ENCODE measurements at places on chromosomes 16 and 17. TPM values are rescaled to one million over a fixed set of nuclear protein-coding genes. Genes with fewer than 3 reads are reported as not detected.
A peak's percentile ranks its signal among the peaks of the same experiment; 100 is the strongest.

DNA sequence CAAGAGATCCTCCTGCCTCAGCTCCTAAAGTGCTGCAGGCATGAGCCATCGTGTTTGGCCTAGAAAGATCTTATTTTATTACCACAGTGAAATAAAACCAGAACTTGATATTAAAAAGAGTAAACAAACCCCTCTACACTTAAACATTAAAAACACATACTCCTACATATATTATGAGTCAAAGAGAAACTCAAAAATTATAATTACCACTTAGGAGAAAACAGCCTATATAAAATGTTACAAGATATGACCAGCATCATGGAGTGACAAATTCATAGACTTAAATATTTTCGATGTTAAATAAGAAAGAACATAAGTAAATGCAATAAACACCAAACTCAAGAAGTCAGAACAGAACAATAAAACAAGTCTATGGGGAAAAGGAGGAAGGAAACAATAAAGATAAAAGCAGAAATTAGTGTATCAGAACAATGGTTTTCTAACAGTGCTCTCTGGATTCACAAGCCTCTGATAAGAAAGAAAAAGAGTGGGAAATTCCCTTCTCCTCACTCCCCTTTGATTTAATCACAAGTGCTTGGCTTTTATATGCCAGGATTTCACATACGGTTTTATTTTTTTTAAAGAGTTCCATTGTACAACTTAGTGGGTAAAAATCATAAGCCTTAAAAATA is 23.0 kb downstream of the SKAP1 start:
- DNase-seq: no peak

DNA sequence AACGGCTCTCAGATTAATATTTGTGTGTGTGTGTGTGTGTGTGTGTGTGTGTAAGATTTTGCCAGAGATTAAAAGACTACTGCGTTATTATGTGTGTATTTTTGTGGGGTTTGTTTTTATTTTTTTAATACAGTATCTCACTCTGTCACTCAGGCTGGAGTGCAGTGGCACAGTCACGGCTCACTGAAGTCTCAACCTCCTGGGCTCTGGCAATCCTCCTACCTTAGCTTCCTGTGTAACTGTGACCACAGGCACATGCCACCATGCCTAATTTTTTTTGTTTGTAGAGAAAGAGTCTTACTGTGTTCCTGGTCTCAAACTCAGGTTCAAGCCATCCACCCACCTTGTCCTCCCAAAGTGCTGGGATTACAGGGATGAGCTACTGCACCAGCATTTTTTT is 87.2 kb downstream of the CYB561 start:
- DNase-seq: no peak

- no peak for DNase-seq
Measured at GRCh38 chr16:75207831-75208230, 870 bp upstream of the CTRB2 start.

- no peak for DNase-seq
Measured at GRCh38 chr16:3144321-3144983, 9.6 kb downstream of the ZNF213 start.

DNA sequence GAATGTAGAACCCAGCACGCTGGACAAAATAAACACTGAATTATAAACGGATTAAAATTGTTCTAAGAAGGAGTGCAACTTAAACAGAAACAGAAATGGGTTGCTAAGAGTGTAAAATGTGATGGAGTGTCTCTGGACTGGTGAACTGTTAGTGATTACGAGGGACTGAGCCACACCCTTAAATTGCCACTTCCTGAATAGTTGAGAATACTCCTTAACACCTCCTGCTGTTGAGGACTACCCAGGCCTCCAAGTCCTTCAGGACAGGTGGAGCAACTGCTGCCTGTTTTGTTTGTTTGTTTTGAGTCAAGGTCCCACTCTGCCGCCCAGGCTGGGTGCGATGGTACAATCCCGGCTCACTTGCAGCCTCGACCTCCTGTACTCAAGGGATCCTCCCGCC is 25.8 kb upstream of the IRF8 start:
- DNase-seq: no peak

DNA sequence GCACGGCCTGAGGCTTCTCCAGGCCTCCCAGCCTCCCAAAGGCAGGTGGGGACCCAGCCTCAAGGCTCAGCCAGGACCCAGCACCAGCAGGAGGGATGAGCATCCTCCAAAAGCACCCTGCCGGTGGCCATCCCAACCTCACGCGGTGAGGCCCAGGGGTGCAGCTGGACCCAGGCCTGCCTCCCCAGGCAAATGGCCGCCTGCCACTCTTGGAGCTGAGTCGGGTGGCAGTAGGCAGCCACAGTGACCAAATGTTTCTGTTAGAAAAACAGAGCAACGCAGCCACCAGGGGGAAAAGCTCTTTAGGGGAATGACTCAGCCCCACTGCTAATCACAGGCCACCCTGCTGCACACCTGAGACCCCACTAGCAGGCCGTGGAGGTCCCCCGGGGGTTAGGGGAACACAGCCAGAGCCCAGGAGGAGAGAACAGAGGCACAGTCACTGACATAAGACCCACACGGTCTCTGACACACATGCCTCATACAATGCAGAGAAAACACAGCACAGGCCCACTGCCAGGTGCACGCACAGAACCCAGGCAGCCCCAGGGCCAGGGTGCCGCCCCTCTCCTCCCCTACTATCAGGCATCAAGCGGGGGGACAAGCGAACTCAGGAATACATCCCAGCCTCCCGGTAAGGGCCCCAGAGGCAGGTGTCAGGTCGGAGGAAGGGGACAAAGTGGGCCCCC is 12.4 kb downstream of the BCAR1 start:
- peak; percentile 79 for DNase-seq

- no peak for DNase-seq
Measured at GRCh38 chr17:72705905-72706395, 386.5 kb downstream of the SLC39A11 start.

DNA sequence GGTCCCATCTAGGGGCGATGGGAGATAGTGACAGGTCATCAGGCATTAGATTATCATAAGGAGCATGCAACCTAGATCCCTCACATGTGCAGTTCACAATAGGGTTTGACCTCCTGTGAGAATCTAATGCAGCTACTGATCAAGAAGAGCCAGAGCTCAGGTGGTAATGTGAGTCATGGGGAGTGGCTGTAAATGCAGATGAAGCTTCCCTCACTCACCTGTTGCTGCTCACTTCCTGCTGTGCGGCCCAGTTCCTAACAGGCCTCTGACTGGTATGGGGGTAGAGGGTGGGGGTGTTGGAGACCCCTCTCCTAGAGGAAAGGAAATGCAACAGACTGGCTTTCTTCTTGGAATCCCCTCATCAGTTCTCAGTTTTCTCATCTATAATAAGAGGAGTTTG is 131.4 kb downstream of the CA10 start:
- DNase-seq: no peak

GRCh38 chr17:82463925-82464566 is 5.5 kb downstream of the NARF start:
- no peak for DNase-seq

GRCh38 chr16:48318630-48319029 is 66.6 kb downstream of the SIAH1 start:
- DNase-seq: no peak

GRCh38 chr16:4313563-4314531 is 2.0 kb upstream of the GLIS2 start:
- DNase-seq: peak; percentile 52

DNA sequence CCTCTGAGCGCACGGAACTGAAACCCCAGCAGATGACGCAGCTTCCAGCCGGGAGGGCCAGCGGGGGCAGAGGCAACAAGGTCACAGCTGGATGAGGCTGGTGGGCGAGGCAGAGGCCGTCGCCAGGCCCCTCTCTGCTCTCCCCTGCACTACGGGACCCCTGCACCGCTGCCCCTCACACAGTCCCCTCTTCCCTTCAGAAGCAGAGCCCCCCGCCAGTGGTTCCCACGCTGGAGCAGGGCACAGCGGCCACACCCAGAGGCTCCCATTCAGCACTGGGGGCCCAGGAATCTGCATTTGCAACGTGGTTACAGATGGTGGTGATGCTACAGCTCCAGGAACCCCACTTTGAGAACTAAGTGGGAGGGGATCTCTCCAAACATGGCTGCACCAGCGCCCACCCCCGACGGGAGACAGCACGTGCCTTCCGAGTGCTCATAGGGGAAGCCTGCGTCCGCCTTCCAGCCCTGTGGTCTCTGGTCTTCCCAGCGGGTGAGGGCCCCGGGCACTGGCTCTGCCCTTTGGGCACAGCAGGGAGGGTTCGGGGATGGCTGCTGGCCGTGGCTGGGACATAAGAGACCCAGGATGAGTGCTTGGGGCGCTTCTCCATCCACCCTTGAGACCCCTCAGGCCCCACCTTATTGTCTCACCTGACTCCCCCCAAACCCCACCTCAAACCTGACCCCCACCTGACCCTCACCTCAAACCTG is 4.7 kb upstream of the RAB40B start:
- DNase-seq: no peak

GRCh38 chr17:8884336-8884990 is 17.0 kb upstream of the PIK3R6 start:
- no peak for DNase-seq

DNA sequence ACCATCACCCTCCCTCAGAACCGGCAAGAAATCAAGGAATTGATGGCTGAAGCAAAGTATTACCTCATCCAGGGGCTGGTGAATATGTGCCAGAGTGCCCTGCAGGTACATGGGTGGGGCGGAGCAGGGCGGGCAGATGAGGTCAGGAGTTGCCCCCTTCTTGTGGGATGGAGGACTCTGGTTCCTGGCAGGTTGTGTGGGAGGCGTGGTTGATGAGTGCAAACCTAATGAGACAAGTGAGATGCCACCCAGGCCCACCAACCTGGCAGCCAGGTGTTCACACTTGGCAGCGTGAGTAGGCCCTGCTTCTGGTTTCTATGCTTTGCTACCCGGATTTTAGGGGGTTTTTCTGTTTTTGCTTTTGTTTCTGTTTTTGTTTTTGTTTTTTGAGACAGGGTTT is 4.8 kb downstream of the TNFAIP1 start:
- DNase-seq: no peak

- no peak for DNase-seq
Measured at GRCh38 chr16:17386229-17386628, 84.5 kb downstream of the XYLT1 start.

GRCh38 chr17:67365738-67366192 is 612 bp downstream of the PSMD12 start:
- peak; percentile 76 for DNase-seq

- DNase-seq: peak; percentile 88
Measured at GRCh38 chr17:6753006-6753445, 2.8 kb upstream of the XAF1 start.

DNA sequence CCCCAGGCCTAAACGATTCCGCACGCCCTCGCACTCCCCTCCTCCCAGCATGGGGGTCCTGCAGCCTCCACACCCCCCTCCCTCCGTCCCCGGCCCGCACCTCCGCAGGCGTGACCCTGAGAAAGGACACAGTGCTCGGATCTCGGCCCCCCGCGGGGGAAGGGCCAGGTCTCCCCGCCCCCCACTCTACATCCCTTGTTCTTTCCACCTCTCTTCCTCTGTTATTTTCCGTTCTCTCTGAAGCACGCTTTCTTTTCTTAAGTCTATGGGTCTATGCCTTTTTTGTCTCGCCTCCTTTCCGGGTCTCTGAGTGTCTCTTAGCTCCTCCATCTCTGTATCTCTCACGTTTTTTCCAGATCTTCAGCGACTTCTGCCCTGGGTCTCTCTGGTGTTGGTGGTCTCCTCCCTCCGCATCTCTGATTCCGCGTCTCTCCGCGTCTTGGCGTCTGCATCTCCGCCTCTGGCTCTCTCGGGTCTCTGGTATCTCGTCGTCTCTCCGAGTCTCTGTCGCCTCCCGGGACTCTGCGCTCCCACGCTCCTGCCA is 2.1 kb upstream of the HES7 start:
- no peak for DNase-seq

- DNase-seq: peak; percentile 32
Measured at GRCh38 chr16:22008215-22009059, 526 bp downstream of the MOSMO start.

- peak; percentile 85 for DNase-seq
Measured at GRCh38 chr16:85554889-85555718, 58.0 kb upstream of the GSE1 start.

- peak; percentile 61 for DNase-seq
Measured at GRCh38 chr16:648071-648780, 939 bp upstream of the WDR90 start.

DNA sequence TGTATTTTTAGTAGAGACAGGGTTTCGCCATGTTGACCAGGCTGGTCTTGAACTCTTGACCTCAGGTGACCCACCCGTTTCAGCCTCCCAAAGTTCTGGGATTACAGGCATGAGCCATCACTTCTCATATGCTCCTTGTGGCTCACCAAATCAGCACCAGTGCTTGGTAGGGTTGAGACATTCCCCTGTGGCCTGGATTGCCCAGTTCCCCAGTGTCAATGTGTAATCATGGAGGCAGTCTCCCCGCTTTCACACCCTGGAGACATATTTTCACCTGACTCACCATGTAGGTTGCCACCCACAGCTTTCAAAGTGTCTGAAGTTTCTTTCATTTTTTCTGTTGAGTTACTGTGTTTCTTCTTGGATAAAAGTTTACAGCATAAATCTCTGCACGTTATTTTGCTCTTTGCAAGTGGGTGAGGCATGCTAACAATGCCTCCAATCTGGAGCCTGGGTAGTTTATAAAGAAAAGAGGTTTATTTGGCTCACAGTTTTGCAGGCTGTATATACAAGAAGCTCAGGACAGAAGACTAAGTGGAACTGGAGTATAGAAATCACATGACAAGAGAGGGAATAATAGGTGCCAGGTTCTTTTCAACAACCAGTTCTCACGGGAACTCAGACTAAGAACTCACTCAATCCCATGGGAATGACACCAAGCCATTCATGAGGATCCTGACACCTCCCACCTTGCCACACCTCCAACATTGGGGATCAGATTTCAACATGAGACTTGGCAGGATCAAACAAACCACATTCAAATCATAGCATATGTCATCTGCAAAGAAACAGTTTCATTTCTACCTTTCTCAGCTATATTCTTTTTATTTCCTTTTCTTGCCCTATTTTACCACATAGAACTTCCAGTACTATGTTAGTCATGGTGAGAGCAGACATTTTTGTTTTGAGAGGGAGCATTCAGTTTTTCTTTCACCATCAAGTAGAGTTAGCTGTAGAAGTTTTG is 113.2 kb downstream of the PHKB start:
- peak; percentile 71 for DNase-seq

DNA sequence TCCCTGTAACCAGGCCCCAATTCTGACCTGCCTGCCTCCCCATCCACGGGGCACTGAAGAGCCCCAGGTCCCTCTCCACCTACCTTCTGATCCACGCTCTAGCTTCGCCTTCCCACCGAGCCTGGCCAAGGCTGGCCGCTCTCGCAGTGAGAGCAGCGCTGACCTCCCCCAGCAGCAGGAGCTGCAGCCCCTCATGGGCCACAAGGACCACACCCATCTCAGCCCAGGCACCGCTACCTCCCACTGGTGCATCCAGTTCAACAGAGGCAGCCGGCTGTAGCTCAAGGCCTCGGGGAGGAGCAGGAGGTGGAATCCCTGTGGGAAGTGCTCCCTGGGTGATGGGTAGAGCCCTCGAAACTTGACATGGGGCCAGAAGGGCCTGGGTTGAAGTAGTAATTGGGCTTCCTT is 8.4 kb upstream of the PLEKHG4 start:
- no peak for DNase-seq

GRCh38 chr16:11893571-11893970 is 22.2 kb downstream of the GSPT1 start:
- no peak for DNase-seq

GRCh38 chr17:75909051-75909811 is 4.5 kb upstream of the MRPL38 start:
- DNase-seq: no peak

GRCh38 chr17:61128661-61129115 is 271.0 kb upstream of the TBX2 start:
- peak; percentile 62 for DNase-seq

The MAPK7 gene
- polyA plus RNA-seq: 25.7 TPM

The SPATA22 gene
- not detected for polyA plus RNA-seq

The LUC7L gene
- polyA plus RNA-seq: 35.6 TPM

The PRM3 gene
- polyA plus RNA-seq: not detected

The TBX2 gene
- polyA plus RNA-seq: 1.7 TPM
